ENCODE measurements at places on chromosomes 11 and 22. TPM values are rescaled to one million over a fixed set of nuclear protein-coding genes. Genes with fewer than 3 reads are reported as not detected.

BLID gene
- total RNA-seq: 46.5 TPM

GLYATL1B gene
- total RNA-seq: not detected

NCR3LG1 gene
- total RNA-seq: 27.6 TPM

GALNT18 gene
- total RNA-seq: 0.78 TPM

TTC17 gene
- 73.9 TPM for total RNA-seq

SCARF2 gene
- 8.0 TPM for total RNA-seq

C2CD2L gene
- total RNA-seq: 4.5 TPM

HTR3B gene
- under 0.01 TPM for total RNA-seq
